Activated CD8-positive, alpha-beta memory T cell treated with anti-CD3 and anti-CD28 coated beads, Interleukin-2, amount 10 ng/mL, durations not matched to agents 7 days and 5 days (primary cell): ENCODE measurements at places on chromosomes 13 and 19. TPM values are rescaled to one million over a fixed set of nuclear protein-coding genes. Genes with fewer than 3 reads are reported as not detected.

Gene CYSLTR2
- total RNA-seq, result 4.0 TPM

Gene FAM216B
- not detected for total RNA-seq

Gene ZNF829
- total RNA-seq, result 4.9 TPM

Gene CCNA1
- 3.8 TPM for total RNA-seq

Gene ZNF266
- total RNA-seq, result 34.1 TPM
